ENCODE measurements at places on chromosomes 12 and 14.

DNA sequence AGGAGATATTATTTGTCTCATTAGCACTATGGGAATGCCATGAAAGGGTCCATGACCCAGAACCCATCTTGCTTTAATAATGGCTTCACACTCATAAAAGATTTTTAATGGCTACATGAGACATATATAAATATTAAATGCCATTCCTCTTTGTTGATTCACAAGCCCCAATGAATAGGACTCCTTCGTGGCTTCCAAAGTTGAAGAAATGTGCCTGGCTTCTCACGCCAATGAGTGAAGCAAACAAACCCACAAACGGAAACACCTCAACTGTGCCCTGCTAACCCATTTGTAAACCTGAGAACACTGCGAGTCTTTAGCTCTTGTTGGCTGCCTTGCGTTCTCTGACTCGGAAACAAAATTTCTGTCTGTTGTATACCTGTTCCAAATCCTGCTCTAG lies 381.7 kb upstream of the DDHD1 start:
- DNase-seq = no peak

GRCh38 chr14:97726676-97727075 lies 929.5 kb downstream of the VRK1 start:
- no peak for DNase-seq

DNA sequence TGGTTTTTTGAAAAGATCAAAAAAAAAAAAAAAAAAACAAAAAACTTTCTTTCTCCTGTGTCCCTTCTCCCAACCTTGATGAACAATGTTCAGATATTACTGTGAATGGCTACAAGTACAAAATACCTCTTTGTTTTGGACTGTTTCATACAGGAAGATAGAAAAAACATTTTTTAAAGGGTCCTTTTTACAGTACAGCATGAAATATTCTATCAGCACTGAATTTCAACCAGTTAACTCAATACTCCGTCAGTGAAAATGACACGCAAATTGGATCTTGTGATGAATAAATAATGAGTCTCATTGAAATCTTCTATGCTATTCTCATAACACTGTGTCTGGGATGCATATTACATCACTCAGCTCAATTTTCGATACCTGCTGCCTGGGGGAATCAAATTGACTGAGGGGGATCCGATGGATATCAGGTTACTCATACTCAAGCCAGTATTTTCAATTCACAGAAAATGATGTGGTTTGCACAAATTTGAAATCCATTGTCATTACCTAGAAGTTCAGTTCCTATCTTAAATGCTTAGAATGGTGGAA lies 179.6 kb downstream of the TMTC2 start:
- no peak for DNase-seq

DNA sequence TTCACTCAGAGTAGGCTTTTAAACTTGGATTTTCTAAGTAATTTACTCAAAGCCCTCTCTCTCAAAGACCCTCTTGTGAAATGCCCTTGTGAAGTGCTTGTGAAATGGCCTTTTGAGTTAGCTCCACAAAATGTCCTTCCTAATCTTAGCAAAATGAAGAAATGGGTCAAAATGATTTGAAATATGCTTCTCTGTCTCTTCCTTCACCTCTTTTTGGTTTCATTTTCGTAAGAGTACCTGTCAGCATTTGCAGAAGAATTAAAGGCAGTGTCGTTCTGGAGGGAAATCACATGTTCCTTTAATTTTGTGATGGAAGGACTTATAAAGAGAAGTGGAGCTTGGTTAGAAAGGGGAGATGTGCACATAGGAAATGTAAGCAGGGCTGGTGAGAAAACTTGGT lies 93.7 kb downstream of the HMGA2 start:
- DNase-seq = no peak

- peak; percentile 2 for DNase-seq
These were observed 201.2 kb upstream of the PRICKLE1 start for GRCh38 chr12:42790761-42791151.

- DNase-seq = no peak
These were observed 24.4 kb upstream of the FBRSL1 start for GRCh38 chr12:132465269-132466190.

- peak; percentile 69 for DNase-seq
These were observed 69.4 kb upstream of the EVL start for GRCh38 chr14:99995700-99996356.

DNA sequence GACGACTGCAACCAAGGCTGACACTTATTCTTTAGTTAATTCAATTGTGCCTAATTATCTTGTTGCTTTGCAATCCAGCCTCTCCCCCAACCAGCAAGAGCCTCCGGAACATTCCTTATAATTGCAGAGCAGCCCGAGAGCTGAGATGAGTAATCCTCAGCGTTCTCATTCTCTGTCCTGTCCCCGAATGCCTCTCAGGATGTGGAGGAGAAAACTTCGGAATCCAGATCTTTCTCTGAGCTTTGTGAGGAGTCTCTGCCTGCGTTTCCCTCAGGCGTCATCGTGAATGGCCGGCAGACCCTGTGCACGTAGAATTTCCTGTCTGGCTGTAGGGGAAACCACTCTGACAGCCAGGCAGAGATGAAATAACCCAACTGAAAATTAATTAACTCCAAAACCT lies 160.5 kb upstream of the DIO3 start:
- no peak for DNase-seq

DNA sequence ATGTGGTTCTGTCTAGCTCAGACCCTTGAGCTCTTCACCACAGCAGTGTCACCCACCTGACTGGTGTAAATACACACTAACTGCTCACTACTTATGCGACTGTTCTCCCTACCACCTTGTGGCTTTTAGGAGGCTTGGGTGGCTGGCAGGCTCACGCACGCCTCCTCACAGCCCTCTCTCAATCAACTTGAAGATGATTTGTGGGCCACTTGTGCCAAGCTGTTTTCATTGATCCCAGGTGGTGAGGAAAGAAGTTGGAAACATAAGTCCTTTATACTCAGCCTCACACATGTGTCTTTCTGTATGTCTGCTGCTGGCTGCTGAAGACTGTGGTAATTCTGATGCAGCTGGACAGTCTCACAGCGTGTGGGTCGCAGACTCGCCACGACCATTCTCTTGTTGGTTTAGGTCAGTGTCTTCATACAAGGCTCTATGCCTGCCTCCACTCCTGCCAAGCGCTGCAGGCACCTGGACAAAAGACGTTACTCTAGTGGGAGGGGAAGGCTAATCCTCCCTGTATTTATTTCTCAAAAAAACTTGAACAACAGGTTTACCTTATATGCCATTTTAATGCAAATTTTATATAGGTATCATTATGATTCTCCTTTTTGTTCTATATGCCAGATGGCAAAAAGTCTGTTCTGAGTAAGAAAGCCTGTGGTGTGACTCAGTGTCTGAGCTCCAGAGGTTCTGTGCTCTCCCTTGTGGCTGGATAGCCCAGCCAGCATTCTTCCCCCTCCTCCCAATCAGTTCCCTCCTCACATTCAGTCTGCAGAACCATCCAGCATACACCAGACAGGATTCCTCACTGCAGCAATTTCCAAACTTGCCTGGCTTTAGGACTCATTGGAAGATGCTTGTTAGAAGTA lies 115.6 kb downstream of the DIP2B start:
- no peak for DNase-seq

DNA sequence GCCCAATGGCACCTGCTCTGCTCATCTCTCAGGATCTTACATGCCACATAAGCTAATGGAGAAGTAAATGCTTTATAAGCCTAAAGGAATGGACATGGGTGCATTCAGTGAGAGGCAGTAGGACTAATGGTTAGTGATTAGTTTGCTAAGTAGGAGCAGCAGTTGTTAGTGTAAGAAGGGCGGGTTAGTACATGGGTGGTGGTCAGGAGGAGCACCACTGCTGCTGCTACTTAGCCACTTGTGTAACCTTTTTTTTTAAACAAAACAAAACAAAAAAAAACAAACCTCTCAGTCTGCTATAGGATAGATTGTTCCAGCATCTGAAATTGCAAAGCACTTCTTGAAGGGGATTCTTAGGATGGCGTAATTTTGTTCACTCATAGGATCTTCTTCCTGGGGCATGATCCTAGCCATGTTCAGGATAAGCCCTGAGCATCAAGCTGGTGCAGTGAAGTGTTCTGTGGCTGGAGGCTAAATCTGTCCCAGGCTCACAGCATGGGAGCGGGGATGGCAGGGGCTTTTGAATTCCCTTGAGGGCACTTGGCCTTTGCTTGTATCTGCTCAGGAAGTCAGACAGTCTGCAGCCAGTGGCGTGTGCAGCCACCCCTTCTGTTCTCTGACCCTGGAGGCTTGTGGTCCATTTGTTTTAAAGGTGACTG lies 63.6 kb downstream of the CHST11 start:
- no peak for DNase-seq

DNA sequence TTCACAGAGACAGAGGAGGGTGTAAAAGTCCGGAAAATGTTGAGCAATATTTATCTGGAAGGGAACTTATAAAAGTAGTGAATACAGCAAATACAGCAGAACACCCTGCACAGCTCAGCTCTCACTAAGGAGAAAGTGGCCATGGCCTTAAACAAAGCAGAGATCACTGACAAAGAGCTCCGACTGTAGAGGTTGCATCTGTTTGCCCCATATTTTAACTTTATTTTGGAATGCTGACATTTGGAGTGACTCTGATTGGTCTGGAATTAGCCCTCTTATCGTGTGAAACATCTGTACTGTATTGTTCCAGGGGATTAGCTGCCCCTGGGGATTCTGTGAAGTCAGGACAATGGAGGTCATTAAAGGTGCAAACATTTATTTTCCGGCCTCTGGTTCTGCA lies 1275.7 kb upstream of the FLRT2 start:
- DNase-seq = no peak

DNA sequence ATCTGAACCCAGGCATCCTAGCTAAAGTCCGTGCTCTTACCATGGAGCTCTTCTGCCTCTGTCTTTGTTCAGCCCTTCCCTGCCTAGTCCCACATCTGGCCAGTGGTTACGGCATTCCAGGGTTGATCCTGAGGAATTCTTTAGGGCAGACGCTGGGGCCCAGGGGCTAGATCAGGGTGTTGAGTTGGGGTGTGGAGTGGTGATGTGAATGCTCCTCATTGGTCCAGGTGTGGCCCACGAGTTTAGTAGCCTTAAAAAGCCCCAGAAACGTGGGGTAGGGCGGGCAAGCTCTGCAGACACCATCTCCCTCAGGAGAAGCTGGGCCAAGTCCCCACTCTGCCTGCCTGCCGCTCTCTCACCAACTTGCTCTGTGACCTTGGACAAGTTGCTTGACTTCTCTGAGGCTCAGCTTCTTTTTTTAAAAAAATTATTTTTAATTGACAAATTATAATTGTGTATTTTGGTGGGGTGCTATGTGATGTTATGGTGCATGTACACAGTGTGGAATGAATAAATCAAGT lies 9.0 kb upstream of the SERPINA6 start:
- DNase-seq = no peak

DNA sequence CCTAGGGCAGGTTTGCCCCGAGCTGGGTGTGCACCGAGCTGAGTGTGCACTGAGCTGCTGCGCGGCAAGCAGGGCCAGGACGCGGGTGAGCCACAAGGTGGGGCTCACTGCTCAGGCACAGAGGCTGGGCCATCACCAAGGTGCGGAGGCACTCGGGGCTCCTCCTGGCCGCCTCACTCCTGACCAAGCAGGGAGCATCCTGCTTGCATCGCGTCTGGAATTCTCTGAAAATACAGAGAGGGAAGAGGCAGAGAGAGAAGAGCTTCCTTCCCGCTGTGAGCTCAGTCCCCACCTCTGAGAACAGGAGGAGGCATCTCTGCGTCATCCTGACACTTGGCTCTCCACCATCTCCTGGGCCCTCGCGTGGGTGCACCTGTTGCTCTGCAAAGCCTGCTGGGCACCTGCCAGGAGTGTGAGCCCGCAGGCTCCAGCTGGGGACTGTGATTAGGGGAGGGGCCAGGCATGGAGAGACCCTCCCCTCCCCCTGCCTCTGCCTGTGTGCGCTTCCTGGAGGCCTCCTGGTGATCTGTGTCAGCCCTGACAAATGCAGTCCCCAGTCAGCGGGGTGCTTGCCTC lies 116.3 kb downstream of the GLT1D1 start:
- no peak for DNase-seq

GRCh38 chr12:51906430-51907082 lies 748 bp upstream of the ACVRL1 start:
- no peak for DNase-seq

DNA sequence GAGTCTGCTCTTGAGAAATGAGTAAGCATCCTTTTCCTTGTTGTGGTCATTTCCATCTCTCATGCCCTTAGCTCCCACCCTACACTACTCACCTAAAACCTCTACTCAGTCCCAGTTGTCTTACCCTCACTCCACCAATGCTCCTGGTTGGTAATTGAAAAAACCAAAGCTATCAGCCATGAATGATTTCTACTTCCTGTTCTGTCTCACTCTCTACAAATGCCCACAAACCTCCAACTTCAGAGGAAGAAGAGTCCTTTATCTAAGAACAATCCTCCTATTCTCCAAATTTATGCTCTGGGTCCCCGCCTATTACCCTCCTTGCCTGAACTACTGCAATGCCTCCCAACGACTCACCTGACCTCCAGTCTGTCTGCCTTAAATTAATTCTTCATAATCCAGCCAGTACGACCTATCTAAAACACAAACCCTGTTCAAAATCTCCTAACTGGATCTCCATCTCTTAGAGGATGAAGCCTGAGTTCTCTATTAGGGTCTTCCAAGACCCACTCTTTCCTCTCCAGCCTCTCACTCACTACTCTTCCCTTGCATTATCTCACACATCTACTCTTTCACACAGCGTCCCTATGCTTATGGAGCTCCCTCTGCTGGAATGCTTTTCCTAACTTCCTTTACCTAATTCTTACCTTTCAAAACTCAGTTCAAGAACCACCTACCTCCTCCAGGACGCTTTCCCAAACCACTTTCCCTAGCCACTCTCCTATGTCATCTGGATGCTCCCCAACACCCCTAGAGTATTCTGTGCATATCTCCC lies 2.2 kb downstream of the DHRS1 start:
- DNase-seq = peak; percentile 68

DNA sequence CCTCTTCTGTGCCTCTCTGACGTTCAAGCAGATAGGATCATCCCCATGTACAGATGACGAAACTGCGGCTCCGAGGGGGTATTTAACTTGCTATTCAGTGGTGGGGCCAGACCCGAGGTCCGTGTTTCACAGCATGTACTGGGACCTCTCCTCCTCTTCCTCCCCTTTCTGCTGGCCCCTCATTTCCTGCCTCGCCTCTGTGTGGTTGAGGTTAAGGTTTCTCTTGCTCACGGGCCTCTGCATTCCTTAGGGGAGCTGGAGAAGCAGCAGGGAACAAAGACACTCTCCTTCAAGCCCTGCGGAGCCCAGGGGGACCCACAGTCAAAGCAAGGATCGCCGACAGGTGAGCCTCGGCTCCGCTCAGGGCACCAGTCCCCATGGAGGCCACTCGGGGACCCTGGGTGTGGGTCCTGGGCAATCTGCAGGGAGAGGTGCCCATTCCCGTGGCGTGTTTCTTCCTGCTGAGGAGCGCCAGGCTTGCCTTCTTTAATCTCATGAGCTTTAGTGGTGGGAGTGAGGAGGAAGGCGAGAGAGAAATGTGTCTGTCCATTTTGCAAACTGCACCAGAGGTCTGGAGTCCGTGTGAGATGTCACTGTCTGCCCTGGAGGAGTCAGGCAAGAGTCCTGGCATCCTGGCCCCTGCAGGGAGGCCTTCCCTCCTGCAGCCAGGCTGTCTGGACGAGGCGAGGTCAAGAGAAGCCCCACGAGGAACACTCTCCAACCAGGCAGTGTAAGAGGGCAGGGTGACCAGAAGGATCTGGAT lies 45.0 kb downstream of the SLC6A12 start:
- DNase-seq = peak; percentile 48
